ENCODE measurements at places on chromosomes 3 and 15.

GRCh38 chr3:39234651-39235050, 42.3 kb upstream of the XIRP1 start:
- no peak for DNase-seq

DNA sequence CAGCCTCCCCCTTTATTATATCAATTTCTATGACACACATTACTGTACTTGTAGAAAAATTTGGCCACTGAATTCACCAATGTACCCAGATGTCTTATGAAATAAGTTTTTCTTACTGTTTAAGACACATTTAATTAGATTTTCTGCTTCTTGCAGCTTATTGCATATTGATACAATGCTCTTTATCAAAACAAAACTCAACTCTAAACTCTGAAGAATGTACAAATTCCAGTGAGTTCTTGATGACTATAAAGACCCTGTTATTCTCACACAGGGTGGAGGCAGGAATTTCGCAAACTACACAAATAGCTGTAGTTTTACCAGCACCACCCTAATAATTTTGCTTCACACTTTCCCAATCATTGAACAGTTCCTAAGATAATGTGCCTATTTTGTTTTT, 22.0 kb downstream of the CMTM6 start:
- DNase-seq = no peak

GRCh38 chr15:99931703-99932603, 198.7 kb upstream of the LYSMD4 start:
- no peak for DNase-seq

- no peak for DNase-seq
These were observed 14.1 kb downstream of the MDFIC2 start for GRCh38 chr3:70298385-70298784.

DNA sequence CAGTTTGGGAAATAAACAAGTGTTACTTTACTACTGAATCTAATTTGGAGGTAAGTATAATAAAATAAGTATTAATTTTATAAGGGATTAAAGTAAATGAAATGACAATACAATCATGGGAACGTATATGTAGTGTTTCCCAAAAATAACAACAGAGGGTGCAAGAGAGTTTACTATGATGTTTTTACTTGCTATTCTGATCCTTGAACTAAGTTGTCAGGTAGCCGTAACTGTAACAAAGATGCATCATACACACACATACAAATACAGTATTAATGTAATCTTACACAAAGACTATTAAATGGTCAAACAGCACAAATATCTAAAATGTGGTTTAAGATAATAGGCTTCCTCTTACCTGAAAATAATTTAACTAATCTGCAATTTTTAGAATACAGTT, 311.4 kb downstream of the TBC1D5 start:
- no peak for DNase-seq
